ENCODE measurements at places on chromosomes 5 and 9. TPM values are rescaled to one million over a fixed set of nuclear protein-coding genes. Genes with fewer than 3 reads are reported as not detected.

GRCh38 chr9:114611516-114612271 lies 603 bp downstream of the TMEM268 start:
- H3K27ac ChIP-seq, result peak overlapping the region; percentile 1
- peaks cover 3% of the 10 kb centered on the region for H3K4me1 ChIP-seq
- H3K4me3 ChIP-seq, result peak overlapping the region; percentile 68
- no peaks in the 10 kb centered on the region for H3K36me3 ChIP-seq
- no peaks in the 10 kb centered on the region for H3K27me3 ChIP-seq

DNA sequence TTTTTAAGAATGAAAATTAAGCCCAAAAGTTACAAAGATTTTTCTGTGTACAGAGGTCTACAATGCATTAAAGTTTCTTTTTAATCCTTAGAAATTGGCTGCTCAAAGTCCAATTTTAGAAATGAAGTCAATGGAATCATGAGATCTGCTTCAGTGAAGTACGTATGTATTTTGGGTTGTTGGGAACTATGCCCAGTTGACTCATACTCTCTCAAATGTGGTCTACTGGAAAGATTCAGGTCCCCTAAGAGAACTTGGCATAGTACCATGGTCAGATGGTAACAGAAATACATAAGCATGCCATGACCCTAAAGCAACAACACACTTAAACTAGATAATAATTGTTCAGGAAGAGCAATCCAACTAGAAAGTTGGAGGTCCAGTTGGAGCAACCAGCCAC lies 23.0 kb downstream of the FBLL1 start:
- DNase-seq, result peak; percentile 96
- H3K27me3 ChIP-seq, result no peaks in the 10 kb centered on the region
- H3K27ac ChIP-seq, result peak overlapping the region; percentile 17
- H3K36me3 ChIP-seq, result no peaks in the 10 kb centered on the region
- H3K4me3 ChIP-seq, result no peak overlapping the region

DNA sequence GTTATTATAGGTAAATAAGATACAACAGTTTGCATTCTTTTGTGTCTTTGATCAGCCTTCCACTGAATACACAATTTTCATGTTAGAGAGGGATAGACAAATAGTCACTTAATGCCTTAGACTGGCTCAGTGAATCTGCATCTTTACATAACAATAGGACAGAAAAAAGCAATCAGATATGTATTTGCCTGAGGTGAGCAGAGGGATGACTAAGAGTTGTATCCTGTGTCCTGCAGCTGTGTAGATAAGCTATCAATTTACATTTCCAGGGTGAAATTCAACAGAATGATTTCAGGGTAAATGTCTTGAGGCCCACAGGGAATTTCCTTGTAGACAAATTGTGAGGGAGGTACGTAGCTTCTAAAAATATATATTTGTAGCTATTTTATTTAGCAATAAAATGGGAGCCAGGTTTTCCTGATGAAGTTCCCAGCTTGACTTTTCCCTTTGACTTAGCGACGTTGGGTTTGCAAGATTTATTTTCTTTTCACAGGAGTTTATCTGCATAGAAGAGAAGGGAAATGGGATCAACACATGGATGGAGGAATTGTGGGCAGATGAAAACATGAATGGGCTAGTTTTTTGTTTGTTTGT lies 586.1 kb upstream of the CDH6 start:
- H3K27me3 ChIP-seq, result no peaks in the 10 kb centered on the region
- no peaks in the 10 kb centered on the region for H3K36me3 ChIP-seq
- no peak overlapping the region for H3K4me3 ChIP-seq
- H3K4me1 ChIP-seq, result no peaks in the 10 kb centered on the region

DNA sequence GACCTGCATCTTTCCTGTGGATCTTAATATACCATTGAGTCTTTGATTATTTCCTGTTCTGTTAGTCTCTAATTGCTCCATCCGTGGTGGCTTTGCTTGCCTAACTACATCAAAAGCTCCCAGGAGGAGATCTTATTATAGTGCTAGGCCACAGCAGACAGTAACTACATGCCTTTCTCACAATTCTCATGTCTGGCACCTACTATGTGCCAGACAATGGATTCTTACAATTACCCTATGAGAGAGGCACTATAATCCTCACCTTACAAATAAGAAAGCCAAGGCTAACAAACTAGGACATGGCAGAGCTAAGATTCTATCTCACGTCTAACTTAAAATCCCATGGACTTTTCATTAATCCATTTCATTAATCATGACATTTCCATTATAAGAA lies 70.3 kb upstream of the TARS1 start:
- H3K4me3 ChIP-seq, result no peak overlapping the region
- no peak for DNase-seq
- no peaks in the 10 kb centered on the region for H3K36me3 ChIP-seq
- H3K27me3 ChIP-seq, result no peaks in the 10 kb centered on the region

- no peaks in the 10 kb centered on the region for H3K36me3 ChIP-seq
- no peak overlapping the region for H3K4me3 ChIP-seq
- no peak overlapping the region for H3K27ac ChIP-seq
- H3K27me3 ChIP-seq, result no peaks in the 10 kb centered on the region
These were observed 70.5 kb downstream of the CYFIP2 start for GRCh38 chr5:157336423-157336744.

DNA sequence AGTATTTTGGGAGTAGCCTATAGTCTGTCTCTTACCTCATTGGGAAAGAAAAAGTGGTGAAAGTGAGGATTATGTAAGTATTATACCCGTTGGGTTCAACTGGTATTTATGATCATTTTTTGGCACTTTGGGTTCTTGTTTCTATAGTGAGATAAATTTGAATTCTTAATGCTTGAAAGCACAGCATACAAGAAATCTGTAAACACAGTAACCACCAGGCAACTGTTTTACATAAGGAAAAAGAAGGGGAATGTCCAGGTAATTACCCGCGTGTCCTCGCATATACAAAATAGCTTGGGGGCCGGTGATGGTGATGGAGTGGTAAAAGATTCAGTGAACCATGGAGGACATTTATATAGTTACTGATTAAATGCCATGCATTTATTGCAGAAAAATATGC lies 60.5 kb downstream of the BASP1 start:
- H3K4me3 ChIP-seq, result no peak overlapping the region
- H3K27ac ChIP-seq, result no peak overlapping the region
- H3K36me3 ChIP-seq, result peaks cover 4% of the 10 kb centered on the region
- no peaks in the 10 kb centered on the region for H3K4me1 ChIP-seq
- no peaks in the 10 kb centered on the region for H3K27me3 ChIP-seq

DNA sequence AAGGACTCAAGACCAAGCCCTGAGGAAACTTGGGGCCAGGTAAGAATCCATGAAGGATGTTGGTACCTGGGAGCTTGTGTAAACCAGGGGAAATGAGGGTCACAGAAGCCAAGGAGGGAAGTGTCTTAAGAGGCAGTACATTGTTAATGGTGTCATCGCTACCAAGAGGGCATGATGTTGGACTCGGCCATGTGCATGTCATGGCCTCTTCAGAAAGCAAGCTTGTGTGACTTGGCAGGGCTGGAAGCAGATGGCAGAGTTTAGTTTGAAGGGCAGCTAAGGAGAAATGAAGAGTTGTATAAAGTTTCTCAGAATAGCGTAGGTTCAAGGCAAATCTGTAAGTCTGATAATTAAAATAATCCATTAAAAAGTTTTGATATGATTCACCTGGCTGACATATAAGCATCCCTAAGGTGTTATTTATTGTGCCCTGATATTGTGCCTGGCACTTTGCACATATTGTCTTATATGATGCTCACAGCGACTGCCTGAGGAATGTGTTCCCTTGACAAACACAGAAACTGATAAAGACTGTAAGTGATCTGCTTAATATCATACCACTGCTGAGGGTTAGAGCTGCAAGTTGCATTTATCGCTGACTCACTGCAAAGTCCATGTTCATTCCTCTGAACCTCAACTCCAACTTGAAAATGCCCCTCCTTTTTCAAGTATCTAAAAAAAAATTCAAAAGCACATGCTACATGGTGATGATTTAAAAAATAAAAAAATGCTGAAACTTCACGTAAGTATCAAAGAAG lies 81.3 kb upstream of the PTPN3 start:
- H3K27me3 ChIP-seq, result no peaks in the 10 kb centered on the region
- no peak for DNase-seq
- H3K36me3 ChIP-seq, result no peaks in the 10 kb centered on the region
- H3K4me3 ChIP-seq, result no peak overlapping the region

The SAPCD2 gene
- 0.26 TPM for total RNA-seq

The PDE8B gene
- 0.26 TPM for total RNA-seq

The CYLC2 gene
- not detected for total RNA-seq

The LHX3 gene
- not detected for total RNA-seq
